ENCODE measurements at places on chromosomes 5 and 9.

DNA sequence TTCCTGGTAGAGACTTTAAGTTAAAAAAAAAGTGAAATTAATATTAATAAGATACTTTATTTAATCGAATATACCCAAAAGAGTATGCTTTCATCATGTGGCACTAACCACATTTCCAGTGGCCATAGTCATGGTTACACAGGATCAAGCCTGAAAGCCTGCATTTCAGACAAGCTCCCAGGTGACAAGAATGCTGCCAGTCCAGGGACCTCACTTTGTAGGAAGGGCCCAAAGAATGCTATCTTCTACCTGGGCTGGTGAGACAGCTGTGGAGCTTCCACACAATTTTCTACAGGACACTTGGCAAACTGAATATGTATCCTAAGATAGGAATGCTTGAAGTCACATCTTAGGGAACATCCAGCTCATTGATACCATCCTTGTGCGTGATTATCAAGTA is 203.8 kb downstream of the AUH start:
- no peak for DNase-seq

GRCh38 chr9:35771534-35771933 is 17.5 kb upstream of the MSMP start:
- no peak for DNase-seq

- no peak for DNase-seq
Measured at GRCh38 chr5:14505310-14506139, 76.1 kb upstream of the OTULINL start.

- no peak for DNase-seq
Measured at GRCh38 chr5:147188200-147189108, 46.4 kb upstream of the STK32A start.

DNA sequence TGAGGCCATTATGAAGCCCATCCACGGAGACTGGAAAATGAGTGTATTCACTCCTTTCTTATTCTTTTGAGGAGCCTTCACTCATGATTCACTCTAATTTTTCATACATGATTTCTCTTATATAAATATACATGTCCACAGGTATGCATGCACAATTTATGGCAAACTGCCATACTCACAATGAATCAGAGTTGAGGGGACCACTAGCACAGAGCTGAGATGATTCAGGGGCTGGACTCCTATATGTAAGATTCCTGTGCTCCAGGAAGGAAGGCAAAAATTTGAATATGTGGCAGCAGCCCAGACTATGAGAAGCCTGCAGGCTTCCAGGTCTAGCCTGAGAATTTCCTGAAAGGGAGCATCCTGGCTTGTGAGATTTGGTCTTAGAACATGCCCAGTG is 484.6 kb downstream of the PRELID2 start:
- no peak for DNase-seq

- no peak for DNase-seq
Measured at GRCh38 chr9:14750821-14751220, 28.3 kb upstream of the CER1 start.

GRCh38 chr9:126533926-126534310 is 79.8 kb upstream of the LMX1B start:
- no peak for DNase-seq

- no peak for DNase-seq
Measured at GRCh38 chr9:132481053-132481849, 71.2 kb downstream of the CFAP77 start.

DNA sequence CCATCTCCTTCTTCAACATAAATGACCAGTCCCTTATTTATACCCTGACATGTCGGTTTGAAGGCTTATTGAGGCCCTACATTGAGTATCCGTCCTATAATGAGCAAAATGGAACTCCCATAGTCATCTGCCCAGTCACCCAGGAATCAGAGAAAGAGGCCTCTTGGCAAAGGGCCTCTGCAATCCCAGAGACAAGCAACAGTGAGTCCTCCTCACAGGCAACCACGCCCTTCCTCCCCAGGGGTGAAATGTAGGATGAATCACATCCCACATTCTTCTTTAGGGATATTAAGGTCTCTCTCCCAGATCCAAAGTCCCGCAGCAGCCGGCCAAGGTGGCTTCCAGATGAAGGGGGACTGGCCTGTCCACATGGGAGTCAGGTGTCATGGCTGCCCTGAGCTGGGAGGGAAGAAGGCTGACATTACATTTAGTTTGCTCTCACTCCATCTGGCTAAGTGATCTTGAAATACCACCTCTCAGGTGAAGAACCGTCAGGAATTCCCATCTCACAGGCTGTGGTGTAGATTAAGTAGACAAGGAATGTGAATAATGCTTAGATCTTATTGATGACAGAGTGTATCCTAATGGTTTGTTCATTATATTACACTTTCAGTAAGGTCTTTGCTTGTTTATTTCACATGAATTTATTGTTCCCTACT is 38.2 kb upstream of the BTNL3 start:
- DNase-seq = no peak

Data from stimulated activated CD8-positive, alpha-beta memory T cell treated with anti-CD3 and anti-CD28 coated beads, Interleukin-4, amount 100 ng/mL, for 1 hour (primary cell).